ENCODE measurements at places on chromosomes 1 and 21.

DNA sequence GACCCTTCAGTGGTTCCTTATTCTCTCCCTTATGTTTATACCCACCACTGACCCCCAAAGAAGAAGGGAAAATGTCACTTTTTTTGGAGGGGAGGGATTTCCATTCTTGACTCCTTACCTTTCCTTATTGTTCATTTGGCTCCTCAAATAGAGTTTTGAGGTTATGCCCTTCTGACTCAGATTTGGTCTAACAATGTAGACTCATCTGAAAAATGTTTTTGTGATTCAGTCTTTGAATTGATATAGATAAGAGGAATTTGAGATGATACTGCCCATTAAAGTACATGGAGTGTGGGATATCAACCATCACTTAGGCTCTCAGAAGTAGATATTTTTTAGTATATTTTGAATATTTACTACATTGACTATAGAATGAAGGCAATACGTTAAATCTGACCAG is 16.1 kb downstream of the USP1 start:
- DNase-seq: no peak

DNA sequence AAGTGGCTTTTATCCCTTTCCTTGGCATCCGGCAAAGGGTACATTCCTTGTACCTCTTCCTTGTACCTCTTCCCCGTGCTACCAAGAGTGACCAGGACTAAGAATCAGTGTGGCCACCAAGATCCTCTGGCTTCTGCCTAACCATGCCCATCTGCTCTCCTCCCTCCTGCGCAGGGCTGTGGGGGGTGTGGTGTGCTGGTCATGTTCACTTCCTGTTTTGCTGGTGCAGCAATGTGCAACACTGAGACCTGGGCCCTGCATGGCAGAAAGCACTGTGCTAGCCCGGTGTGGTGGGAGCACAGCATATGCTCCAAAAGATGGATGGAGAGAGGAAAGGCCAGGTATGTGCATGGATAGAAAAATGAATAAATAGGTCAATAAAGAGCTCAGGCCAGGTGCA is 33.3 kb upstream of the TENT5C start:
- DNase-seq: peak; percentile 52

- no peak for DNase-seq
Observed at GRCh38 chr1:11598461-11598860, 55.8 kb downstream of the FBXO2 start.

DNA sequence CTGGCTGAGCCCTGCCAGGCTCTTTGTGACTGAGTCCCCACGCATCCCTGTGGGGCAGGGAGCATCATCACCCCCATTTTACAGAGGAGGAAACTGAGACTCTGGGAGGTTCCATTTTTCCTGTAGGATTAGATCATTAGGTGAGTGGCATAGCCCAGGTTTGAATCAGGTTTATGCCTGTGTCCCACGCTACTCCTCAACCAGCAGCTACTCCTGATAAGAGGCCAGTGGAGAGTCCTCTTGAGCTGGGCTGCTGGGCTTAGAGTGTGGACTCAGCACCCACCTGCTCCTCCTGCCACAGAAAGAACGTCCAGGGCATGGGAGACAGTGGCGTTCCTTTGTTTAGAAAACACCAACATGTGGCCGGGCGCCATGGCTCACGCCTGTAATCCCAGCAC is 30.7 kb downstream of the TNFRSF1B start:
- no peak for DNase-seq

DNA sequence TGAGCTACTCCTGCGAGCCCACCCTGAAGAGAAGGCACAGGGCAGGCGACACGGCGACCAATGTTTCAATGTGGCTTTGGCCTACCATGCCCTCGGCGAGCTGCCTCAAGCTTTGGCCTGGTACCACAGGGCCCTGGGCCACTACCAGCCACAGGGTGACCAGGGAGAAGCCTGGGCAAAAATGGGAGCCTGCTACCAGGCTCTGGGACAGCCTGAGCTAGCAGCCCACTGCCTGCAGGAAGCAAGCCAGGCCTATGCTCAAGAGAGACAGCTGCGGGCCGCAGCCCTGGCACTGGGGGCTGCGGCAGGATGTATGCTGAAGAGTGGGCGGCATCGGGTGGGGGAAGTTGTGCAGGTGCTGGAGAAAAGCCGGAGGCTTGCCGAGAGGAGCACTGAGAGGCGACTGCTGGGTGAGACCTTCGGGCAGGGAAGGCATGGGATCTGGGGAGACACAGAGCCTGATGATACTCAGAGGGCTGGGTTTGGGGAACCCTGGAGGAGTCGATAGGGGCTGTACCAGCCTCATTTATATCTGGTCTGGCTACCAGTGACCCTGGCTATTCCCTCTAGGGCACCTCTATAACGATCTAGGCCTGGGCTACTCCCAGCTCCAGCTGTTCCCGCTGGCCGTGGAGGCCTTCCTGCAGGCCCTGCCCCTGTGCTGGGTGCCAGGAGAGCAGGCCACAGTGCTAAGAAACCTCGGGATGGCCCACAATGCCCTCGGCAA is 2.3 kb downstream of the TTC24 start:
- DNase-seq: peak; percentile 44

GRCh38 chr1:38370716-38371504 is 324.3 kb upstream of the POU3F1 start:
- no peak for DNase-seq

DNA sequence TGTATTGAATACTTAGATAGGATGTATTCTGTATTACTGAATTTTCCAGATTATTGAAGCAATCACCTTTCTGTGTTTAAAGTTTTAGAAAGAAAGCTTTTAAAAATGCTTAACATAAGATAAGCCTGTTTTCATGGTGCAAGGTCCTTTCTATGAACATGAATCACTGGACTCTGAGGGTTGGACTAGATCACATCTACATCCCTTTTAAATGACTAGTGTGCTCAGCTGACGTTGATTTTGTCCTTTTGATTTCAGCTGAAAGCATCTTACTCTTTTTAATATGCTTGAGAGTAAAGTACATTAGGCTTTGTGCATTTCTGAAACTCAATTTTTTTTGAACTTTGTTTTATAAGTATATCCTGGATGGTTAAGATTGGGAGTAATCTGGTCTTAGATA is 16.2 kb downstream of the MIER1 start:
- no peak for DNase-seq

DNA sequence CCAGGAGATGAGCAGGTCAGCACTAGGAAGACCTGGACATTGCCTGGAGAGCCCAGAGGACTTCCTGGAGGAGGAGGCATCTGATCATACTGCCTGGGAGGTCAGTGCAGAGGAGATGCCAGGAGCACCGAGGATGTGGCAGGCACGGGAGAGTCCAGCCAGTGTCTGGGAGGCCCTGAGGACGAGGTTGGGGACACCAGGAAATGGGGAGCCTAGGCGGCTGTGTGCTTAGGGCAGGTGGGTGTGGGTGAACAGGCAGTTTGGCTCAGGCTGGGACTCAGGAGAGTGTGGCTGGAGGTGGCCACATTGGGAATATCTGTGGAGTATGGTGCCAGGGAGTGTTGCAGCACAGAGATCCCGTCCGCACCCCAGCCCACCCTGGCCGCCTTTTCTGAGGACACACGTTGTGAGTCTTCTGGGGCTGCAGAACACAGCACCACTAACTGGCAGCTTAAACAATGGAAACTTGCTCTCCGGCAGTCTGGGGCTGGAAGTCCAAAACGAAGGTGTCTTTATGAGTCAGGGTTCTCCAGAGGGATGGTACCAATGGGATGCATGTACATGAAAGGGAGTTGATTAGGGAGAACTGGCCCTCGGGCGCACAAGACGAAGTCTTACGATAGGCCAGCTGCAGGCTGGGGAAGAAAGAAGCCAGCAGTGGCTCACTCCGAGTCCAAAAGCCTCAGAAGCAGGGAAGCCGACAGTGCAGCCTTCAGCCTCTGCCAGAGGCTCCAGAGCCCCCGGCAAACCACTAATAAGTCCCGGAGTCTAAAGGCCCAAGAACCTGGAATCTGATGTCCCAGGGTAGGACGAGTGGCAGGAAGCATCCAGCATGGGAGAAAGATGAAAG is 58.0 kb downstream of the FAAP20 start:
- DNase-seq: no peak

- DNase-seq: no peak
Observed at GRCh38 chr1:22606161-22606560, 30.3 kb upstream of the C1QA start.

DNA sequence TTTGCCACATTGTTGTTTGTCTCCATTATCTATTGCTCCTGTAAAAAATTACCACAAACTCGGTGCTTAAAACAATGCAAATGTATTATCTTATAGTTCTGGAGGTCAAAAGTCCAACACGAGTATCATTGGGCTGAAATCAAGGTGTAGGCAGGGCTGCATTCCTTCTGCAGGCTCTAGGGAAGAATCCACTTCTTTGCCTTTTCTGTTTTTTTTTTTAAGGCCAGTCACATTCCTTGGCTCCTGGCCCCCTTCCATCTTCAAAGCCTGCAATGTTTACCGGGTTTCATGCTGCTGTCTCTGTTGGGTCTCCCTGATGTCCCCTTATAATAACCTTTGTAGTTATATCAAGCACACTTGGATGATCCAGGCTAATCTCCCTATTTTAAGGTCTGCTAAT is 212.7 kb downstream of the PTBP2 start:
- no peak for DNase-seq

- DNase-seq: no peak
Observed at GRCh38 chr1:188489336-188490112, 1660.8 kb downstream of the PLA2G4A start.
